Myocyte (in vitro differentiated cells): ENCODE measurements at places on chromosomes 16 and 17.

GRCh38 chr16:66044556-66044955 is 321.9 kb upstream of the CDH5 start:
- no peak for DNase-seq

GRCh38 chr16:55462241-55462640 is 16.8 kb upstream of the MMP2 start:
- no peak for DNase-seq

DNA sequence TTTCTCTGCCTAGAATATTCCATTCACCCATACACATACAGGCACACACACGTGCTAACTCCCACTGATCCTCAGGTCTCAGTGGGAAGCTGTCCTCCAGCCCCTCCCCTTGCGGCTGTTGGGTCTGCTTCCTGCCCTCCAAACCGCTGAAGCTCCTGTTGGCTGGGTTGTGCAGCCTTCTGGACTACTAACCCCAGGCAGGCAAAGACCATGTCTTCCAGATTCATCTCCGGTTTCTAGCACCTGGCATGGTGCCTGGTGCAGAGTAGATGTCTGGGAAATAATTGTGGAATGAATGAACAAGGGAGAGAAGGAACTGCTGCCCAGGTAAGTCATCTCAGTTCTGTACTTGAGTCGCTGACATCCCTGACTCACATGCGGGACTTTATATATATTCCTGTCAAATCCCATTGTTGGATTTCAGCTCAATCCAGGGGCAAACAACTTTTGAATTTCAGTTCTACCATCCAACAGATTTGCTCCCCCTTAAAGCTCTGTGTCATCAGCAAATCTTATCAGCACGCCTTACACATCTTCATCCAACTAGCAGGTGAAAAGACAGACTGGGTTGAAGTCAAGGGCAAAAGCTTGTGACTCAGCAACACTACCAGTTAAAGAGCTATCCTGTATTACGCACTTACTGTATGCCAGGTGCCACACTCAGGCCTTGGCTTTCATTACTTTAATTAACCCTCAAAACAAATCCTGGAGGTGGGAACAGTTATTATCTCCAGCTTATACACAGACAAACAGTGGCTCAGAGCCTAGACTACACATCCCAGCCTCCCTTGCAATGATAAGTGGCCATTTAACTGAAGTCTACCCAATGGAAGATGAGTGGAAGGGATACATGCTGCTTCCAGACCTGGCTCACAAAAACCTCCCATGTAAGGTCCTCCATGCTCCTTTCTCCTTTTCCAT is 51.1 kb downstream of the SRCIN1 start:
- peak; percentile 38 for DNase-seq

DNA sequence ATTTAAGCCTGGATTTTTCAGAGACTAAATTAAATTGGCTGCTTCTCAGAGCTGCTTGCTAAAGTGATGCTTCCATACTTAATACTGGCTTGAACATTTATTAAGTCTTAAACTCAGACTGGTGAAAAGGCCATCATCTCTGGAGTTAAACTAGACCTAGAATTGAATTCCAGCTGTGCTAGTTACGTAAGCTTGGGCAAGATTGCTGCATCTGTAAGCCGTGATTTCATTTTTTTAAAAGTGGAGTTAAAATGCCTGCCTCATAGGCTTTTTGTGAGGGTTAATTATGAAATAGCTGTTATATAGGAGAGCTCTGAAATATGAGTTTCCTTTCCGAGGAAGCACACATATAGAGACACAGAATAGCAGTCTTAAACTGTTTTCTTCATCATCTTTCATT is 84.7 kb downstream of the VAT1L start:
- no peak for DNase-seq
